SJCRH30 (cell line): ENCODE measurements at places on chromosomes 2 and 18.

GRCh38 chr2:205733082-205733481 is 50.8 kb downstream of the NRP2 start:
- DNase-seq = no peak

- peak; percentile 97 for DNase-seq
Observed at GRCh38 chr2:12778369-12778768, 61.6 kb downstream of the TRIB2 start.

- DNase-seq = peak; percentile 65
Observed at GRCh38 chr2:42523341-42523740, 29.6 kb upstream of the KCNG3 start.

GRCh38 chr2:128799284-128799552 is 480.6 kb upstream of the HS6ST1 start:
- DNase-seq = no peak

- no peak for DNase-seq
Observed at GRCh38 chr2:102672107-102672776, 52.9 kb downstream of the SLC9A2 start.

DNA sequence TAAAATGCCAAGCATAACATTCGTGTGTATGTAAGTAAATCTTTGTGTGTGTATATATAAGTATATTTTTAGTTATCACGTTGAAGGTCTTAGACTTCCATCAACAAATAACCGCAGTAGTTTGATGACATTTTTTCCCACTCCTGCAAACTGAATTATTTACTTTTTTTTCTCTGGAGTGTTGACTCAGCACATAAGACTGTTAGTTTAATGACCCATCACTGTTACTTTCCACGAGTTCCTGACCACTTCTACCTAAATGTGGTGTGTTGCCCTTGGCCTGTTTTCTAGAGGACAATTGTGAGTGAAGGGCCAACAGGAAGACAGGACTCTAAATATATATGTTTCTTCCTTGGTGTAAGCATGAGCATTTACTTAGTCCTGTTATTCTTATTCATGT is 71.3 kb upstream of the TXNDC2 start:
- DNase-seq = no peak

- DNase-seq = no peak
Observed at GRCh38 chr2:197293252-197294007, 17.1 kb downstream of the ANKRD44 start.

DNA sequence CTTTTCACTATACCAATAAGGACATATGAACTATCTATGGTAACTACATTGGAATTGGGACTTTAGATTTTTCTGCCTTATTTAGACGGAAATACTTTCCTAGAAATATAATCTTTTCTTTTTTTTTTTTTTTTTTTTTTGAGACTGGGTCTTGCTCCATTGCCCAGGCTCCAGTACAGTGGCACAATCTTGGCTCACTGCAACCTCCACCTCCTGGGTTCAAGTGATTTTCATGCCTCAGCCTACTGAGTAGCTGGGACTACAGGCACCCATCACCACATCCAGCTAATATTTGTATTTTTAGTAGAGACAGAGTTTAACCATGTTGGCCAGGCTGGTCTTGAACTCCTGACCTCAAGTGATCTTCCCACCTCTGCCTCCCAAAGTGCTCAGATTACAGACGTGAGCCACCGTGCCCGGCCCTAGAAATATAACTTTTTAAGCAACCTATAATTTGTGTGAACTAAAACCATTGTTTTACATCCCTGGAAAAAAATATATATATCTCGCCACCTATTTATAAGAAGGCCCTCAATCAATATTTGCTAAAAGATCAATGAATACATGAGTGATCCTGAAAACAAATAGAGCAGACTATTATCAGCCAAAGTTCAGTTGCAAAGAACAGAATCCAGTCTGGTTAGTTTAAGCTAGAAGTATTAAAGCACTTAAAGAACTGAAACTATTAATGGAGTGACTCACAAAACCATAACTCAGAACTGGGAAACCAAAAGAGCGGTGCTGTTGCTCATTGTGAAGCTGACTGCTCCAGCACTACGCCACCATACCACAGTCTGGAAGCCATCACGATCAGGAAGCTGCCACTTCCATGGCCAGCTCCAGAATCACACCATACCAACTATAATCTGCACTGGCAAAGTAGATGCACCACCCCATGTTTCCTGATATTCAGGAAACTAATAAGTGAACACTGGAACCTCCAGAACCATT is 8.4 kb upstream of the HNRNPLL start:
- no peak for DNase-seq

GRCh38 chr2:196335221-196335634 is 163.8 kb upstream of the STK17B start:
- DNase-seq = no peak

DNA sequence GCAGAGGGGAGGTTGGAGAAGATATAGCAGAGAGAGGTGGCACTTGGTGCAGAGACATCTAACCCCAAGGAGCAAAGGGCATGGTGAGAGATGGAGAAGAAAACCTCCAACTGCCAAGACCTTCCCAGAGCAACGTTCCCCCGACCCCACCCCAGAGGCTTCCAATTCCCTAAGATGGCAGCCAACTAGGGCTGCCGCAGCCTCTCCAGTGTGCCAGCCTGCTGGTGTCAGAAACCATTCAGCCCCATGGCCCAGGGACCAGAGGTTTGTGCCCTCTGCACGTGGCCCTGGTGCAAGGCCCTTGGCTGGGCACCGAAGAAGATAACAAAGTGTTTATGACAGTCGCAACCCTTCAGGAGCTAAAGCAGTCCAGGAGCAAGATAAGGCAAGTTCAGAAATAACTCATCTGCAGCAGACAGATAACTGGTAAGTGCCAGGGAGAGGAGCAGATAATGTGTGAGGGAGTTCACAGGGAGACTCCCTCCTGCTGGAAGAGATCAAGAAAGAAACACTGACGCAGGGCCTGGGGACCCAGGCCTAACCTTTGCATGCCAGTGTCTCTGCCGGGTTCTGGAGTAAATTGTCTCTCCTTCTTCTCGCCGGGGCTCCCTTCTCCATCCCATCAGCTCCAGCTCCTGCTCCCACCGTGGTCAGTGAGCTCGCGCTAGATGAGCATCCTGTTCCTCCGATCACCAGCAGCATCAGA is 66.1 kb upstream of the ID2 start:
- DNase-seq = no peak

DNA sequence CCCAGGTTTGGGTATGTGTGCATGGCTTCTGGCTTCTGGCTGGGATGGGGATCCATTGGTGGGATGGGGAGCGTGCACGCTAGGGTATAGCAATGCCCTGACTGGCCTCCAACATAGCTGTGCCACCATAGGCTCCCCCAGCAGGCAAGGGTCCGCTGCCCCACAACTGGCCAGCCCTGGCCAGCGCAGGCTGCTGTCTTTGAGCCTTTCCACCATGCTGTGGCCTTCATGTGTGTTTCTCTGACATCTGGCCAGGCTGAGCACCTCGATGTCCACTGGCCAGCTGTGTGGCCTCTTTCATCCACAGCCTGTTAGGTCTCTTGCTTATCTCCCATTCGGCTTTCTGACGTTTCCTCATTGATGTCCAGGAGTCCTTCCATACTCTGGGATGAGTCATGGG is 231.3 kb downstream of the NDUFA10 start:
- no peak for DNase-seq

GRCh38 chr2:191679818-191680600 is 2.1 kb downstream of the NABP1 start:
- no peak for DNase-seq
